Fibroblast of skin of right quadriceps (primary cell): ENCODE measurements at places on chromosomes 4 and X.

GRCh38 chrX:70172221-70172620 lies 5.1 kb upstream of the DGAT2L6 start:
- DNase-seq: peak; percentile 39

GRCh38 chr4:80078346-80079092 lies 5.5 kb upstream of the ANTXR2 start:
- DNase-seq: no peak

DNA sequence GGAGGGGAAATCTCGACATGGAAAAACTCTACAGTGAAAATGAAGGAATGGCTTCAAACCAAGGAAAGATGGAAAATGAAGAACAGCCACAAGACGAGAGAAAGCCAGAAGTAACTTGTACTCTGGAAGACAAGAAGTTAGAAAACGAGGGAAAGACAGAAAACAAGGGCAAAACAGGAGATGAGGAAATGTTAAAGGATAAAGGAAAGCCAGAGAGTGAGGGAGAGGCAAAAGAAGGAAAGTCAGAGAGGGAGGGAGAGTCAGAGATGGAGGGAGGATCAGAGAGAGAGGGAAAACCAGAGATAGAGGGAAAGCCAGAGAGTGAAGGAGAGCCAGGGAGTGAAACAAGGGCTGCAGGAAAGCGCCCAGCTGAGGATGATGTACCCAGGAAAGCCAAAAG lies 1.3 kb downstream of the TCEAL4 start:
- DNase-seq: no peak

GRCh38 chrX:153766098-153766817 lies 2.2 kb downstream of the PLXNB3 start:
- DNase-seq: peak; percentile 79

DNA sequence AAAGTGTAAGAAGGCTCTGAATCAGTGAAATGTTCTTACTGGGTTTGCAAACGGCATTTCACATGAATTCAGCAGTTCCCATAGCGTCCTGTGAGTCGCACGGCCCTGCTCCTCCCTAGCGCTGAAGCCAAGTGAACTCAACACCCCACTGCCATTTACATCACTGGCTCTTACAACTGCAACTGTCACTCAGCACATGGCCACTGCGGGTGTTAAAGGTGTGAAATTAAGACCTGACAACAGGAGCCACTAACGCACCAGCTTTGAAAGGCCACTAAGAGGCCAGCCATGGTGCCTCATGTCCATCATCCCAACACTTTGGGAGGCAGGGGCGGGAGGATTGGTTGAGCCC lies 31.7 kb downstream of the RNF212 start:
- DNase-seq: peak; percentile 24

DNA sequence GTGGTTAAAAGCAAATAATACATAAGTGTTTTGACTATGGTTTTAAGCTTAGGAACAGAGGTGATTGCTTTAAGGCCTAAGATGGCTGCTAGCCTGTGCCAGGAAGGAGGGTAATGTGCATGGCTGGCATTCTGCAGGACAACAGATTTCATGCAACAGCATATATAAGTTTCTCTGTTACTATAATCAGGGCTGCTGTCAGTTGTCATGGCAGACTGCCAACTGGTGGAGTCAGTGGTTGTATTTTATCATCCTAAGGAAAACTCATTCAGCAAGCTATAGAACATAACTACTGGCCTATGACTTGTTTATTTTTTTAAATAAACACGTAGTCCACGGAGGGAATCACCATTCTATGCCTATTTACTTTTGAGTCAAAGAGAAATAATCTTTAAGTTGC lies 77.7 kb upstream of the DCAF8L1 start:
- DNase-seq: no peak

DNA sequence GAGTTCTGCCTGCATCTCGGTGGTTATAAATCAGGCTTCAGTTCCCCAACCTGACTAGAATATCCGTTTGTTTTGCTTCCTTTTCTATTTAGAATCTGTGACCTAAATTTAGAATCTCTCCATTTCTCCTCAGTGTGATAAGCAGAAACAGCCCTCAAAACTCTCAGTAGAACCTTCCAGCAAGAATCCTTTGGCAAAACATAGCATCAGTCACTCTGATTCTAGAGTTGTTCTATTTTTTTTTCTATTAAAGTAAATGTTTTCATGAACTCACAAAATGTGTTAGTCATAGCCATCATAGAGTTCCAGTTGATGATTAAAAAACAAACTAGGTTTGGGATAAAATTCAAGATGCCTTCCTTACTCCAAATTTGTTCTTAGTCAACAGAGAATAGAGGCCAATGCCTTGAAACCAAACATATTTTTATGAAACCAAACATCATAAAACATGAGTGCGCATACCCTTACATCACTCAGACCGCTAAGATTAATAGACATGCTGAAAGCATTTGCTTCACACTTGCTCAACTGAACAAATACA lies 13.2 kb upstream of the C1QTNF7 start:
- DNase-seq: peak; percentile 79

DNA sequence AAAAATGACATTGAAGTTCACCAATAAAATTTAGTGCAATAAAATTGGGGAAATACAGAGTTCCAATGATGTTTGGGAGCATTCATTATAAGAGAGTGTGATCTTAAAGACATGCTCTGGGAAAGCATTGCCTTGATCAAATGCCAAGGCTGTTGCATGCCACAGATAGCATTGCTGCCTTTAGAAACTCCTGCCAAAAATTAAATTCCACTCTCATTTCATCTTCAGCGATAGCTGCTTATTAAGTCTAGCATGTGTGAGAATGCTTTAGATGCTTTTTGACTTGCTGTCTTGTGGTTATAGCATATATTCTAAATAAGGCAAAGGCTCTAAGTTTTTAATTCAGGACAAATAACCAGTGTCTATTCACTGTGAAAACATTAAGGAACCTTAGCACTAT lies 49.3 kb downstream of the NPNT start:
- DNase-seq: peak; percentile 86

- peak; percentile 94 for DNase-seq
Measured at GRCh38 chr4:70721747-70722146, at the start of gene RUFY3. Gene RUFY3 (plus strand): TSS chr4:70721964. CDS start chr4:70722574, 610 bp downstream.

- DNase-seq: no peak
Measured at GRCh38 chr4:98536631-98537030, 121.8 kb downstream of the TSPAN5 start.

- peak; percentile 9 for DNase-seq
Measured at GRCh38 chr4:157143369-157143768, 67.4 kb downstream of the GLRB start.

- DNase-seq: no peak
Measured at GRCh38 chr4:133403913-133404312, 254.8 kb downstream of the PCDH10 start.

DNA sequence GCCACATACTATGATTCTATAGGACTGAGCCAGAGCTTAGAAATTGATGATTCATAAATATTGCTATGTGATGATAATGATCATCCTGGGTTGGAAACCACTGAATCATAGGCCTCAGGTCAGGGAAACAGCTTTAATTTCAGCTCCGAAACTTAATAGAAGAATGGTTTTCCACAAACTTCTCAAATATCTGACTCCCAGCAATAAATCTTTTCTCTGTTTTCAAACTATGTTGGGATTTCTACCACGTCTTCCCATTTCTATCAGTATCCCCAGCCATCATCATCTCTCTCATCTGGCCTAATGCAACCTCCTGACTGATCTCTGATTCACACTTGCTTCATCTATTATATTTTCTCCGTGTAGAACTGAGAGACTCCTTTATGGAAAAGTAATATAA lies 521.8 kb upstream of the AGA start:
- DNase-seq: peak; percentile 92

- peak; percentile 12 for DNase-seq
Measured at GRCh38 chr4:56828784-56829535, 7.5 kb upstream of the SPINK2 start.
